ENCODE measurements at places on chromosomes 6 and 20.

DNA sequence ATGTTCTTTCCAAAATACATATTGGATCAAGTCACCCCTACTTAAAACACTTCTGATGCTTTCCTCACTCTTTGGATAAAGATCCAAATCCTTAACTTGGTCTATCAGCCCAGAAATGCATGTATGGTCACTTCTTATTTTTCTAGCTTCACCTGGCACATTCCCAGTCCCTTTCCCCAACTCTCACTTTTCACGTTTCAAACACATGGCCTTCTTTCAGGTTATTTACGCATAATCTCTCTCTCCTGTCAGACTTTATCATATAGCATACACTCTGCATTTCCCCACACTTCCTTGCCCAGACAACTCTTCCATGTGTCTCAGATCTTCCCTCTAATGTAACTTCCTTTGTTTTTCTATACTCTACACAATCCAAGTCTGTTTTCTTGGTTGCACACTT lies 12.8 kb downstream of the PHIP start:
- DNase-seq: no peak

DNA sequence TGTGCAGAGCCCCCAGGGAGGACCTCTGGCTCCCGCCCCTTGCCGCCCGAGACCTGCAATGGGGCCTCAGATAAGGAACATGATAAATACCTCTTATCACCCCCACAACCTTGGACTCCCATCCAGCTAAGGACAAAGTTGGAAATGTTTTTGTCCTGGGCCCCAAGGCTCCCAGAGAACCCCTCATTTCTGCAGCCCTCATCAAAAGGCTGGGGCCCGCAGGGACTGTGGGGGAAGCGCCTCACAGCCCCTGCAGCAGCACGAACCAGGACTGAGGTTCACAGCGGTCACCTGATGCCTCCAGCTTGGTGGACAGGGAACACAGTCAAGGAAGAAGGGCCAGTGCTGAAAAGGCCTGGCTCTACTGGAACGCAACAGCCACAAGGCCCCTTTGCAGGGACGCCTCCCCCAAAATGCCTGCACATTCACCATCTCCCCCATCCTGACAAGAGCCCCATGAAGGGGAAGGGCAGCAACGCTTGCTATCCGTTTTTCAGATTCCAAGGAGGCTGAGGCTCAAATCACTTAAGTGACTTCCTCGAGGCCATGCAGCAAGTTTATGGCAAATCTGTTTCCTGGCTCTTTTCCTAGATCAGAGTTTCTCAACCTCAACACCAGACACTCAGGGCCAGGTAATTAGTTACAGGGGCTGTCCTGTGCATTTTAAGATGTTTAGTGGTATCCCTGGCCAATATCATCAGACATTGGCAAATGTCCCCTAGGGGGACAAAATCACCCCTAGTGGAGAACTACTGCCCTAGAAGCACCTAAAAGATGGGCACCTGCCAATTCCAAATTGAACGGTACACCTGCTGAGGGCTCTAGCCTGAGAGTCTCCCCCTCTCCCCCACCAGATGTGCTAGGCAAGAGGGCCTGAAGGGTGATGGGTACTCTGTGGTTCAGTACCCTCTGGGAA lies 10.6 kb downstream of the TFEB start:
- no peak for DNase-seq

DNA sequence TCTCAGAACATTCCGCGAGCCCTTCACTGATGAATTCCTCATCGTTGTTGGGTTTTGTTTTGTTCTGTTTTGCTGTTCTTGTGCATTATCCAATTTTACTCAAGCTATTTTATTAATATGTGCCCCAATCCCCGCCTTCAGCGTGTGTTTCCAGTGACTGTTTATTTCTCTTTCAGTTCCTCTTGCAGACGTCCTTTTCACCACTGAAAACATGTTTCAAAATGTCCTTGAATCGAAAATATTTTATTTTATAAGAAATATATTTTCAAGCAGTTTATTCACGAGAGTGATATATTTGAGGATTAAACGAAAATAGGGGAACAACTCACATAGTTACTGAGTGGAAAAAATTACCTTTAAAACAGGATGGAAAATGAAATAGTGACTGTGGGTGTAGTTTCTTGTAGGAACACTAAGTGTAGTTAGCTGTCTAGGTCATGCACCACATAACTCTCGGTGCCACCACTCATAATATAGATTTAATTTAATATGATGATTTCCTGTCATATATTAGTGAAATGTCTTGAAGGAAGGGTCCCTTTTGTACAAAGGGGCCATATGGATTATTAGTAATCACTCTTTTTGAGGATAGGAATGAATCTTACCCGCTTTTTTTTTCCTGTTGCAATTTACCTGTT lies 45.3 kb upstream of the HDDC2 start:
- DNase-seq: no peak

DNA sequence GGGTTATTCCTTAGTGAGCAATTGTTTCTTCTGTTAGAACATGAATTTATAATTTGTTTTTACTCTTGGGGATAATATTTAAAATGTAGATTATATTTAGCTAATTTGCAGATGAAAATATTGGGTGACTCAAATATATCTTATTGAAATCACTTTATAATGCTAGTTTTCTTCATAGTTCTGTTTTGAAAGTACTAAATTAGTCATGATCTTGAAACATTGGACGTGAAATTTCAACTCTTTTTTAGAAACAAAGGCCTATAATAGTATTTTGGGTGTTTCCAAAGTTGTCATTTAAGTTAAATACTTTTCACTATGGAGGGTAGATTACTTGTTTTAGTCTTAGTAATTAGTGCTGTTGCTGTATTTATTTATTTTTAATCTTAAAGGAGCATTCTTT lies 250.9 kb downstream of the UTRN start:
- DNase-seq: no peak
